Activated T-cell treated with anti-CD3 and anti-CD28 coated beads, Interleukin-2, amount 50 U/mL, for 24 hours (primary cell): ENCODE measurements at places on chromosomes 7 and 10.

DNA sequence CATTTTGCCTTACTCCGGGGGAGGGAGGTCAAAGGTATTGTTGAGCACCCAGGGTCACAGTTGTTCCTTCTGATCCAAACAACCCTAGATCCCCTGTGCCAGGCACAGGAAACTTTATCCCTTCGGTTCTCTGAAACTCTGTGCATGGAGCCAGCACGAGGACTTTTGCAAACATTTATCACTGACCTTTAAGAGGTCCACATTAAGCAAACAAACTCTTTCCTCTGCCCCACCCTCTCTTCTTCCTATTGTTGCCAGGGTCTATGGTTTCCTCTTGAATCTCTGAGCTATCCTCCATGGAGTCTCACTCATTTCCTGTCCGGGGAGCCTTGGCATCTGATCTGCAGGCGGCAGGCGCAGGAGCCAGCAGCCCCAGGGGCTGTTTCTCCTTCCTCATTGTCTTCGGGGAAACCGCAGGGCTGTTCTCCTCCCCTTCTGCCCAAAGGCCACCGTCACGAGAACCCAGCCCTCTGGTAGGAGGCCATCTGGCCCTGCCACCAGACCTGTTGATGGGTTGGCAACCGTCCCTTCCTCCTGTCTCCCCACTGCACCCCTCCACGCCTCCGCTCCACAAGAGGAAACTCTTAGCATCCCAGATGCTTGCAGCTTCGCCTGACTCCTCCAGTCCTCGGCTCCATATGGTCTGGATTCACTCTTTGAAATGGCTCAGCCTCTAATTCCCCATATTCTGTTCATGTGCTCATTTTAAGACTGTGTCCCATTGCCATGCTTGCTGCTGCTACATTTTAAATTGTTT lies 327.3 kb upstream of the NRP1 start:
- no peak for DNase-seq

- peak; percentile 52 for DNase-seq
Measured at GRCh38 chr10:21173802-21174714, 276.9 kb upstream of the NEBL start.

- no peak for DNase-seq
Measured at GRCh38 chr7:52151559-52151958, 835.0 kb upstream of the COBL start.

GRCh38 chr10:56222237-56222636 lies 138.8 kb downstream of the ZWINT start:
- no peak for DNase-seq

- no peak for DNase-seq
Measured at GRCh38 chr10:26944261-26944882, 83.6 kb upstream of the ABI1 start.

DNA sequence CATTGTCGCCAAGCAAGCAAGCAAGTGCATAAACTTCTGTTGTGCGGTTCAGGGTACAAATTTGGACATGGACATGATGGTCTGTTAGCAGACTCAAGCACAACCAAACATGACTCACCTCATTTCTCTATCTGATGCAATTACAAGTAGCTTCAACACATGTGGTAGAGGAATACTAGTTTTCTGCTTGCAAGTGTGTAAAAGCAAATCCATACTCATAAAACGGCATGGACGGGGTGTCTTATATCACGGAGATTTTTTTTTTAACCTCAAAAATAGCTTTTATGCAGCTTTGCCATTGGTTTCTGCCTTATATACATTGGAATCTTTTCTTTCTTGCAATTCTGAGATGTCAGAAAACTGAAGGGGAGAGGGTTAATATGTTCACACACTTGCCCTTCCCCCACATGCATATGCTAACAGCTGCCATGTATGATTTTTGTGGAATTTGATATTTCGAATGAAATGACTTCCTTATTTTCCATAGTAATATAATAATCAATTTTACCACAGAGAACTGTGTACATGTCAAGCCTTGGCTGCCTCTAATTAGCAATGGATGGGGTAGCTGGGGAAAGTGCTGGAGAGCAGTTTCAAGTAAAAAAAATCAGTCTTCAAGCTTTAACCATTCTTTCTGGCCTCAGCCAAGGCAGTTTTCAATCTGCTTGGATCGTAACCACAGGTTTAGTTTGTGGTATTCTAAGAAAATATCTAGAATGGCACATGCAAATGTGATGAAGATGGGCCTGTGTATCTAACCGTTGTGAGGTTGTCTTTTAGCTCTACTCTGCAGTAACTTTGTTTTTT lies 106.0 kb upstream of the PDCD4 start:
- no peak for DNase-seq

DNA sequence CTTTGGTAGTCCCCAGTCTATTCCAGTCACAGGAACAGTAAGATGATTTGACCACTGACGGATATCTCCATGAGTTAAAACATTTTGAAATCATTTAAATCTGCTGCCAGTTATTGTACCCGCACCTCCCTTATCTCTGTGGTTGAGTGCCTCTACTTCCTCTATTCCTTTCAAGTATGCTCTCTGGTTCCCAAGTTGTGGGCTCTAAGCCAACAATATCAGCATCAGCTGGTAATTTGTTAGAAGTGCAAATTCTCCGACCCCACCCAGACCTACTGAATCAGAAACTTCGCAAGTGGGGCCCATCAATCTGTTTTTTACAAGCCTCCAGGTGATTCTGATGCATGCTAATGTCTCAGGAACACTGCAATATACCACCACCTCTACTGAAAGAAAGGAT lies 235.5 kb downstream of the CCSER2 start:
- DNase-seq: no peak

DNA sequence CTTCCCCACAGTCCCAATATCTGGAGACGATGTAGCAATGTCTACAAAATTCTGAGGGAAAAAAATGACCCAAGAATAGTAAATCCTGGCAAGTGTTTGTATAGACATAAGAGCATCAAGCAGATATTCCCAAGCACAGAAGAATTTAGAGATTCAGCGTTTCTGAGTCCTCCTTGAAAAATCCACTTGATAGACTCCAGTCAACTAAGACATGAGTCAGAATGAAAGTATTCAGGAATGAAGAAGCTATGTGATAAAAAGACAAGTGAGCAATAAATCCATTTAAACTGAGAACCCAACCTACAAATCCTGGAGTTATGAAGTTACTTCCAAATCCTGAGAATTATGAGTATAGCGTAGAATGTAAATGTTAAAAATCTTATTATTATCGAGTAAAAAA lies 86.1 kb upstream of the NPY start:
- no peak for DNase-seq

DNA sequence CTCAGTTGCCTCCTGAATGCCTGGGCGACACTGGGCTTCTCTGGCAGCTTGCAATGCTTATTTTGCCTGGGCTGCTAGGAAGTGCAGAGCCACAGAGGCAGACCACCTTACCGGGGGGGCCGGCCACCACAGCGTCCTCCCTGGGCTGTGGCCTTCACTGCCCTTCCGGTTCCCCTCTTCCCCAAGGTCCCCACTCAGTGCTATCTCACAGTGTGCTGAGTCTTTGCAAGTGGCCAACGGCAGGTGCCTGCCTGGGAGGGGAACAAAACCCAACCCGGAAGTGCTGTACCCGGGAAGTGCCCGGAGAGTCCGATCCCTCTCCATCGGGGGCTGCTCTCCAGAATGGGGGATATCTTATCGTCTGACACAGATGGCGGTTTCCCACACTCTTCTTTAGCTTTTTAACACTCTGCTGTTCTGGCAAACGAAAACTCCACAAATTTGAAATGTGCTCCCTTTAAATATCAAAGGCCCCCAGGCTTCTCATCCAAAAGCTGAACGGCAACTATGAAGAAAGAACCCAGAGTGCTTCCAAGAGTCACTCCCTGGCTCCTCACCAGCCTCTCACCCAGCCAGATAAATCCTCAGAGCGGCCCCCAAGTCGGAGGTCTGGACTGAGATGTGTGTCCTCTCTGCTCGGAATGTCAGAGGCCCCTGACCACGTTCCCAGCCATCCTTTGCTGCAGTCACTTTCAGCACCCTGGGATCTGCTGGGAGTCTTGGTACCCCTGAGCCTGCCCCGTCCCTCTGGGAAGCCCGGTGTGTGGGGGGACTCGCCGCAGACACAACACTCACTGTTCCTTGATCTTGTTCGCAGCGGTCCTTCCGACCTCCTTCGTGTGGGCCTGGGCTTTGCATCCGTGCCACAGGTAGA lies 165.1 kb downstream of the SVIL start:
- DNase-seq: no peak

DNA sequence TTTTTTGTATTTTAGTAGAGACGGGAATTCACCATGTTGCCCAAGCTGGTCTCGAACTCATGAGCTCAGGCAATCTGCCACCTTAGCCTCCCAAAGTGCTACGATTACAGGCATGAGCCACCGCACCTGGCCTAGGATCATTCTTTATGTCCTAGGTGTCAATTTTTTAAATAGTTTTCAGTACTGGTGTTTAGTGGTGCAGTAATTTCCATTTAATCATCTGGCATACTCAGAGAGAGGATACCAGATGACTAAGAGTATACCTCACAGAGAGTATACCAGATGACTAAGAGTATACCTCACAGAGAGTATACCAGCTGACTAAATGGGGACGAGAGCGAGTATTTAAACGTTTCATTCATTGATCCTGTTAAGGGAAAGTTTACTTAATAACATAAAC lies 37.3 kb upstream of the TMEM248 start:
- DNase-seq: no peak

DNA sequence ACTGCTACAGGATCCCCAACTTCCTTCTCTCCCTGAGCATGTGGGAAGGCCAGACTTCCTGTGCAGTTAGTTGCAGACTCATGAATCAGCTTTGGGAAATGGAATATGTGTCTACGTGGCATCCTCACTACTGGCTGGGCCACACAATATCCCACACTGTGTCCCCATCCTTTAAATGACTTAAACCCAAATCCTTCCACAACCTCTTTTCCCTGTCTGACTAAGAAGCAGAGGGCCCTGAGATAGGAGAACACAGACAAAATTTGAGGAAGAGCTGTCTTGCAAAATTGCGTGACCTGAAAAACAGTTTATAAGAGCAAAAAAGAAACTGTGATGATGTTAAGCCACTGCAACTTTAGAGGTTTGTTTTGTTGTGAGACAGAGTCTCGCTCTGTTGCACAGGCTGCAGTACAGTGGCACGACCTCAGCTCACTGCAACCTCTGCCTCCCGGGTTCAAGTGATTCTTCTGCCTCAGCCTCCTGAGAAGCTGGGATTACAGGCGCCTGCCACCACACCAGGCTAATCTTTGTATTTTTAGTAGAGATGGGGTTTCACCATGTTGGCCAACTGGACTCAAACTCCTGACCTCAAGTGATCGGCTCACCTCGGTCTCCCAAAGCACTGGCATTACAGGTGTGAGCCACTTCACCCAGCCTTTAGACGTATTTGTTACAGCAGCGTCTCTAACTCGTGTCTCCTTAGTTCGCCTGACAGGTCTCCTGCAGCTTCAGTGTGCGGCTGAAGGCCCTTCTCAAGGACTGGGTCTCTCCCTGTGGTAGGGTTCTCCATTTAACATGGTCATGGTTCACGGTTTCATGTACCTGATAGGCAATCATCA lies 46.9 kb upstream of the SFMBT2 start:
- no peak for DNase-seq

GRCh38 chr7:16531707-16532106 lies 5.1 kb downstream of the LRRC72 start:
- no peak for DNase-seq

GRCh38 chr10:90992462-90992861 lies 71.6 kb upstream of the ANKRD1 start:
- no peak for DNase-seq

GRCh38 chr7:63900394-63901203 lies 98.0 kb upstream of the ZNF722 start:
- DNase-seq: peak; percentile 88

DNA sequence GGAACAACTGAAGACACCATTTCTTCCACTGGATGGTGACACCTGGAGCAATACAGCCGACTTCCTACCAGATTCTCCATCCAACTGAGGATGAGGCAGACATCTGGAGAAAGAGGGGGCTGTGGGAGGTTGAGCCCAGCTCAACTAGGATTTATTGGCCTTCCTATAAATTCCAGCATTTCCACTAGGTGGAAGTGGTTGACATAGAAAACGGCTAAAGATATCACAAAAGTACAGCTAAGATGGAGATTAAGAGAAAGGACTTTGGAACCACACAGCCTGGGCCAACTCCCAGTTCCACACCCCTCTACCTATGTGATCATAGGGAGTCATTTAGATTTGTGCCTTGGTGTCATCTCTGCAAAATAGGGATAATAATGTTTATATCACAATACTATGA lies 61.3 kb upstream of the CAV2 start:
- DNase-seq: no peak

DNA sequence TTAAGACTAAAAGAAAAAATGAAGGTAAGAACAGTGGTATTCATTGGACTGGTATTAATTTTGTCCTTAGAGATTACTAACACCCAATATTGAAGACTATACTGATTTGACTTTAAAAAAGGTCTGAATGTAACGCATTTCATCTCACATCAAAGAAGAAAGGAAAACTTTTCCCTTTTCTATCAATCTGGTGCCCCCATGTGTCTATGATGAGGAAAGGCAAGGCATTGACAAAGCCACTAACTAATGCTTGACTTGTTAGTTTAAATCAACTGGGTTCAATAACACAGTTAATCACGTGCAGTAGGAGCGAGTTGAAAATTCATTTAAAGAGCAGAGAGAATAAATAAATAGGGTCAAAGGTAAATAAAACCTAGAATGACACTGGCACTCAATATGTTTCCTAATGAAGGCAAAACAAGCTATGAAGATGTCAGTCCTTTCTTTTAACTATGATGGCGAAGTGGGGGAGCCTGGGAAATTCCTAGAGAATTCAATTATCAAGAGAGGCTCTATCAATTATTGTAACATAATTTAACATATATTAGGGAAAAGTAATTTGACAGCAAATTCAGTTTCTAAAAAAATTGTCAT lies 180.9 kb downstream of the ANK3 start:
- no peak for DNase-seq

GRCh38 chr7:148403466-148403993 lies 187.0 kb upstream of the C7orf33 start:
- no peak for DNase-seq

DNA sequence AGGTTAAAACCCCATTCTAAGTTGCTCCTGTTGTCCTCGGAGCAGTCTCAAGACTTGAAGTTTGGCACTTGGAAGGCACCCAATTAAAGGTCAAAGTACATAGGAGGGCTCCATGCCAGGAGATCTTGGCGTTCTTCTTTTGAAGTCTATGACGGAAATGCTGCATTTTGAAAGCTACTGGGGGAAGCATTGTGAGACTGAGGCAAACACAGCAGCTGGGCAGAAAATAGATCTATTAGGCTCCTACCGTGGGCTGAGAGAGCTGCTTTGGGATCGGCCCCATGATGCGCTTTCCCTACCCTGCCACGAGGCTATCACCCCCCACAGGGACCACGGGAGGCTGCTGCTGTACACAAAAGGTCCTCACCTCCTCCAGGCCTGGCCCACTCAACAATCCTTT lies 20.0 kb downstream of the KIAA1549 start:
- no peak for DNase-seq
